Stimulated activated CD8-positive, alpha-beta memory T cell treated with anti-CD3 and anti-CD28 coated beads, Interleukin-15, amount 100 ng/mL, for 48 hours (primary cell): ENCODE measurements at places on chromosomes 1 and 21.
A peak's percentile ranks its signal among the peaks of the same experiment; 100 is the strongest.

- peak; percentile 45 for DNase-seq
These were observed 11.8 kb downstream of the RCAN1 start for GRCh38 chr21:34603002-34603709.

DNA sequence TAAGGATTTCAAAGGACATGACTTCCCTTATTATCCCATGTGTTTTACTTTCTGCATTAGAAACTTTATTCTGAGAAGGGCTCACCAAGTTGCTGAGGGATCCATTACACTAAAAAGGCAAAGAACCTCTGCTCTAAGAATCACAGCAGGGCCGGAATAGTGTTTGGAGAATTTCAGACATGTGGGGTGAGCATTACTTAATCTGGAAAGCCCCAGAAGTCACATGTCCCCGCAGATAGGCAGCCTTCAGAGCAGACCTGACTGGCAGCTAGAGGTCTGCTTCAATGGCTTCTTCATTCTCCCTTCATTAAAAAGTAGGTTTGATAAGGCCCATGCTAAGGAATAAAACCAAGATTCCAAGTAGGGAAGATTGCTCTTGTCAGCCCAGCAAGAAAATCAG is 52.6 kb upstream of the RBM15 start:
- no peak for DNase-seq

- DNase-seq = no peak
These were observed 1442.6 kb upstream of the B3GALT2 start for GRCh38 chr1:194629011-194629410.

DNA sequence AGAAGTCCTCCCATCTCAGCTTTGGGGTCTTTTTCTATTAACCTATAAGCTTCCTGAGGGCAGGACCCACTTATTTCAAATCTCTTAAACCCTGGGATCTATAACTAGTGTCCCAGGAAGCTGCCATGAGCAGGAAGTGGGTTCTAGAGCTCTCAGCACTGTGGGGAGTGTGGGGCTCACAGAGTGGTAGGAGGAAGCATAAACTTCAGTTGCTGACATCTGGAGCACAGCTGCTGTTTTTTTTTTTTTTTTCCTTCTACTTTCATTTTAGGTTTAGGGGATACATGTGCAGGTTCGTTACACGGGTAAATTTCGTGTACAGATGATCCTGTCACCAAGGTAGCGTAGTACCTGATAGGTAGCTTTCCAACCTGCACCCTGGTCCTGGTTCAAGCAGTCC is 59.3 kb downstream of the AK4 start:
- DNase-seq = no peak

- no peak for DNase-seq
These were observed 37.2 kb downstream of the EGLN1 start for GRCh38 chr1:231384696-231385415.

GRCh38 chr1:63135174-63135512 is 187.2 kb upstream of the FOXD3 start:
- DNase-seq = no peak

GRCh38 chr1:30550365-30551220 is 172.8 kb downstream of the MATN1 start:
- DNase-seq = no peak

DNA sequence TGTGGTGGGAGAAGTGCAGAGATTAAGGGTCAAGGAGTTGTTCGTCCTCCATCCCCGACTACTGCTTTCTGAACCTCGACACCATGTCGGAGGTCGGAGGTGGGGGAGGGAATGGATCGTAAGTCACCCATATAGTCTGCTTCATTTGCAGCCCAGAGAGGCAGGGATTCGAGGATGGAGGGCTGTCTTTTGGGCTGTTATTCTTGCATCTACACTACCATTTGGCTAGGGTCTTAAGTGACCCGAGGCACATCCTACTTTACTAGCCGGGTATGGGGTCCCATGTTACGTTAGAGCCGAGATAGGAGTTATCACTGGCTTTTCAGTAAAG is 578 bp downstream of the USP21 start:
- DNase-seq = no peak

DNA sequence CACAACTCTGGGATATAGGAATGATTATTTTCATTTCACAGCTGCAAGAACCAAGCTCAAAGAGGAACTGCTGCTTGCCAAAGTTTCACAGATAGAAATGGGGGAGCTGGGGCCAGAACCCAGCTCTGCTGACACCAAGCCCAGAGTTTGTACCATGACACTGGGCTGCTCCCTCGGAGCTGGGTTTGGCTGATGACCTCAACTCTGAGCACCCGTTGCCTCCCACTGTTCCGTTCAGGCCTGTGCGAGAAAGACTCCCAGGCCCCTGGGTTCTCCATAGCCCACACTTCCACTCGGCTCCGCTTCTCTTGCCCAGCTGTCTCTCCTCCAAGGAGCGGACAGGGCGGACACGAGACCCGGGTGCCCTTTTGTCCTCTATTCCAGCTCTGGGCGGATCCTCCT is 55.2 kb downstream of the NGF start:
- no peak for DNase-seq

GRCh38 chr1:225468270-225469020 is 40.6 kb upstream of the LBR start:
- DNase-seq = no peak

GRCh38 chr21:23522751-23523150 is 2084.5 kb downstream of the MRPL39 start:
- DNase-seq = no peak

DNA sequence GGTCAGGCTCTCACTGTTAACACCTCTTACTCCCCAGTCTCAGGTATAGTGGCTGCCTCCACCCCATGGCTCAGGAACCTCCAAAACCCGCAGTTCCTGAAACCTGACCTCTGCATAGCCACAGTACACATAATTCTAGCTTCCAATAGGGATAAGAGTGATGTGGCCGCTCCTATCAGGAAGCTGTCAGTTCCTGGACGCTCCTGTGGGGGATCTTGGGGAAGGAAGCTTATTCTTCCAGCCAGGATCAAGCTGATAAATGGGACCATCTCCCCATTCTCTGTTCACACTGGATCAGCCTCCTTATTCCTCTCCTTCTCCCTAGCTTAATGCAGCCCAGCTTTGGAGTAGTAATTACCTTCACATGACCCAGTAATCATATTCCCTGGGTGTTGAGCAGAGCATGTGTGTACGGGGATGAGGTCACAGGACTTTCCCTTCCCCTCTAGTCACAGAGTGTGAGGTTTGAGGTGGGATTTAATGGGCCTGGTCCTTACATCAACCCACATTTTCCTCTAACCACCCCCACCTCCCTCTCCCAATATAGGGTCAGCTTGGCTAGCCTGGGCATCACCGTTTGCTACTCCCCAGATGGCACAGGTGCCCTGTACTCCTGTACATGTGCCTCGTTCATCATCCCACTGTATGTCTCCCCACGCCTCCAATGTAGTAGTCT is 7.0 kb upstream of the POU3F1 start:
- no peak for DNase-seq

GRCh38 chr1:89322402-89322801 is 41.5 kb upstream of the GBP6 start:
- no peak for DNase-seq

DNA sequence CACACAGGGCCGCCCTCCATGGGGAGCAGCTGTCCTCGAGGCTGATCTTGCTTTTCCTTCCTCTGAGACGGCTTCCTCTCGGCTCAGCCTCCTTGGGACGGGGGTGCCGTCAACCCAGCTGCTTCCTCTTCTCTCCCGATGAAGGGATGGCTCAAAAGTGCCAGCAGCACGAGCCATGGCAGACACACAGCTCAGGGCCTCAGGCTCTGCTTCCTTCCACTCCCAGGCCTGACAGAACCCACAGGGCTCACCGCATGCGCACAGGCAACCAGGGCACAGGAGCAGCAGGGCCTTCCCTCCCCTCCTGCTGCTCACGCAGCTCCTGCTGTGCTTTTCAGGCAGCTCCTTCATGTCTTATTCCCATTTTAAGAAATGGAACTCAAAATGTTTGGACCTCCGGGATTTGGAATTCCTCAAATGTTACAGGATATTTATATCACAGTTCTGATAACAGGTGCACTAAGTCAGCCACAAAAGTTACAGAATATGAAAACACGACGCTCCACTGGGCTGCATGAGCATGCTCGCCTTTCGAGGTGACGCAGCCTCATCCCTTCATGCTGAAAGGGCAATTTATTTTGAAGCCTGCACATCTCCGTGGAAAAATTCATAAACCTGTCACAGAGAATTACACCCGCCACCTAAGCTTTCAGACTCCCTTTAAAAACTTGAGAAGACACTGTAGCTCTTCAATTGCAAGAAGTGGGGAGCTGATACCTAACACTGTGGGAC is 84.4 kb downstream of the HSF2BP start:
- no peak for DNase-seq

DNA sequence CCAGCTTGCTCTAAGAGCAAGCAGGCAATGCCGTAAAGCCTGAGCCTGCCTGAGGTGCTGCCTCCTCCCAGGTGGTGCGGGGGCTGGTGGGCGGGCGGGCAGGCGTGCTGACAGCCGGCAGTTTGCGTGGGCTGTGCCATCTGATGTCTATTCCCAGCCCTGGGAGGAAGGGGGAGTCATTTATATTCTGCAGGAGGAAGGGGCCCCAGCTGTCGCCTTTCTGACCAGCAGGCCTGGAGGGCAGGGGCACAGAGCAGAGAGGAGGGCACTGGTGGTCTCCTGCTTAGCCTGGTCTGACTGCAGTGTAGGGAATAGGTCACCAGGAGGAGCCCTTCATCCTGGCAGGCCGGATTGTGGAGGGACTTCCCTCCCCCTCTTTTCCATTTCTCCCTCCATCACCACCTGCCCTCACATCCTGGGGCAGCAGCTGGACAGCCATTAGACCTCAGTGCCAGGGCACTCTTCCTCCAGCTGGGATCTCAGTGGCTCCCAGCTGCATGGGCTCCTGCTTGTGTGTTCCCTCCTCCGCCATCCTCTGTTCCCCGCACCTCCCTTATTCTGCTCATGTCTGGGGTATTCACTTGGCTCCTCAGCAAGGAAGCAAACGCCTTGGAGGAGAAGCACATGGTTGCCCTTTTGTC is 4.4 kb downstream of the CYB561D1 start:
- no peak for DNase-seq
